ENCODE measurements at places on chromosomes 11 and 22.

- no peak for DNase-seq
Measured at GRCh38 chr11:5809905-5810795, 1.4 kb downstream of the OR52N2 start.

DNA sequence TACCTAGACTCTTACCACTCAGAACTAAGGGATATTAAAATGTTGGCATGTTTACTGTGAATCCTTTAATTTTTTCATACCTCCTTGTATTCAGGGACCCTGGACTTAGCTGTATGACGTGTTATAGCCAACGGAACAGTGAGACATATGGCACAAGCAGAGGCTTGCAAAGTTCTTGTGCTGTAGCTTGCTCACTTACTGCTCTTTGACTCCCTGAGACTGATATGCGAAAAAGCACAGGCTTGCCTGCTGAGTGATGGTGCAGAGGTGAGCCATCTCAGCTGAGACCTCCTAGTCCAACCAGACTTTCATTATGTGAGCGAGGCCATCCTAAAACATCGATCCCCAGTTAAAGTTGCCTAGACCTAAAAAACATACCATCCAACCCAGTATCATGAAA, 811.0 kb downstream of the METTL15 start:
- DNase-seq = no peak

- DNase-seq = no peak
Measured at GRCh38 chr11:134837166-134837886, 425.3 kb upstream of the B3GAT1 start.

GRCh38 chr11:8672346-8672745, 10.1 kb downstream of the TRIM66 start:
- DNase-seq = no peak

GRCh38 chr11:32584921-32585320, 1.3 kb downstream of the EIF3M start:
- no peak for DNase-seq

DNA sequence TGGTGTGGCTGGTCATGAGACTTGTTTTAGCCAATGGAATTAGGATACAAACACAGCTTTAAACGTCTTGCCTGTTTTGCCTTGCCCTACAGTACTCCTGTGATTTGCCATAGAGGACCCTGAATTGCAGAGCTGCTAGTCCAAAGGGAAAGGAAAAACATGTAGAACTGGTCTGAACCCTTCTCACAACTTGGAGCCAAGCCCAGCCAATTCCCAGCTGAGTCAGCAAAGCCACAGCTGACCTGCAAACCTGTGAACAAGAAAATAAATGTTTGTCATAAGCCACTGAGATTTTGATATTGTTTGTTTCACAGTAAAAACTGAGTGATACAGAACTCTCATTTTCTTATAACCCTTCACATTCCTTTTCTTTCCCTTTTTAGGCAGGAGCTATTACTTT, 360.5 kb upstream of the API5 start:
- DNase-seq = no peak

DNA sequence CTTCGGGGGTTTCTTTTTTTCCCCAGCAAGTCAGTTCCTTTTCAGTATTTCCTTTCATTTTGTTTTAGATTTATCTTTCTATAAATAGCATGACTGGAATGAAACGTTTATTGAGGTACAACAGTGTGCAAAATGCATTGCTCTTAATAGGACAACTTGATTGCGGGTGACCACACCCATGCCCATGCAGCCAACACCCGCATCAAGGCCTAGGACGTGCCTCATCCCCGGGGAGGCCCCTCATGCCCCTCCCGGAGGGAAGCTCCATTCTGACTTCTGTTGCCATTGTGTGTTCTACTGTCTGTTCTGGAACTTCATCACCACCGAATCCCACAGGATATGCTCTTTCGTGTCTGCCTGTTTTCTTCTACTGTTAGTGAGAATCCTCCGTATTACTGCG, 82.2 kb downstream of the RPS6KA4 start:
- no peak for DNase-seq

DNA sequence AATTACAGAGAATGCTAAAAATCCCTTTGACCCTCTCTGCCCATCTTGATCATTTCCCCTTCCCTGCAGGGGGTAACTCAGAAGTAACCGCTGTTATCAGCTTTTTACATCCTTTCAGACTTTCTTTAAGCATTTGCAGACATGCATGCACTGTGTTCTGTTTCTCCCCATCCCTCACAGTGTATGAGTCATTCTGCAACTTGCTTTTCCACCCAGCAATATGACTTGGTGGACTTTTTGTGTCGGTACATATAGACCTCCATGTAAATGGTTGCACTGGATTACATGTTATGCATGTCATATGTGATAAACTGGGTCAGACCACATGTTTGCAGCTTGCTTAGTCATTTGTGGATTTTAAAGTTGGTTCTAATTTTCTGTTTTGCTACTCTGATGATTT, 87.7 kb upstream of the NECTIN1 start:
- no peak for DNase-seq

DNA sequence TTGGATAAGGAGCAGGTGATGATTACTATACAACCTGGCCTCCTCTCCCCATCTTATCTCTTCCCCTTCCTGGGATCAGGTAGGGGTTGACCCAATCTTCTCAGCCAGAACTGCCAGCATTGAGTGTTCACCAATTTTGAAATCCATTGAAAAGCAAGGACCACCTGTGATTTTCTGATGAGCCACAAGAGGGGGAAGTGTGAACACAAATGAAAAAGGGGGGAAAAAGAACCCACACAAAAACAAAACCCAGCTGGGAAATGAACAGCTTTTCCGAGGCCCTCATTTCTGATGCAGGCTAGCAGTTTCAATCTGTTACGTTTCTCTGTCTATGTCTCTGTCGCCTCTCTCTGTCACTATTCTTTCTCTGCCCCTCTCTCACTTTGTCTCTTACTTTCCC, 161.9 kb downstream of the INSC start:
- DNase-seq = peak; percentile 21

DNA sequence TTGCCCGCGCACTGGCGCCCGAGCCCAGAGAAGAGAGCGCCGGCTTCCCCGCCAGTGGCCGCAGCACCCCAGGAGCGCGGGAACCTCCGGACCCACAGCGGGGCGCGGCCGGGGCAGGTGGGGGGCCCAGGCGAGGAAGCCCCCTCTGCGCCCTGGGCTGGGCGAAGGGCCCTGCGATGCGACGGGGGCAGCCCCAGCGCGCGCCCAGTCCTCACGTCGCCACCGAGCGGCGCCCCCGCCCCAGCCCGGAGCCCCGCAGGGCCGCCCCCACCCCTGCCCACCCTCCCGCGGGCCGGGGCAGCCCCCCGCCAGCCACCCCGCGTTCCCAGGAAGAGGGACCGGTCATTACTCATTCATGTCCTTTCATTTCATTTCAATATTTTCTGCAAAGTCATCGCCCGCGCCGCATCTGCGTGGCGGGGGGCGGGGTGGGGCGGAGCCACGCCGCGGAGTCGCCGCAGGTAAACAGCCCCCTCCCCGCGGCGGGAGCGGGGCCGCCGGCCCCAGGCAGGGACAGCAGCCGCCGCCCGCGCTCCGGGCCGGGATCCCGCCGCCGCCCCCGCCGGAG, 673 bp upstream of the PANX2 start:
- DNase-seq = no peak

GRCh38 chr11:62897311-62897710, 16.6 kb downstream of the SLC3A2 start:
- DNase-seq = no peak

- DNase-seq = no peak
Measured at GRCh38 chr11:117477721-117478120, 150.1 kb downstream of the CEP164 start.
